K562 (cell line): ENCODE measurements at places on chromosomes 16 and 17.
A peak's percentile ranks its signal among the peaks of the same experiment; 100 is the strongest.

DNA sequence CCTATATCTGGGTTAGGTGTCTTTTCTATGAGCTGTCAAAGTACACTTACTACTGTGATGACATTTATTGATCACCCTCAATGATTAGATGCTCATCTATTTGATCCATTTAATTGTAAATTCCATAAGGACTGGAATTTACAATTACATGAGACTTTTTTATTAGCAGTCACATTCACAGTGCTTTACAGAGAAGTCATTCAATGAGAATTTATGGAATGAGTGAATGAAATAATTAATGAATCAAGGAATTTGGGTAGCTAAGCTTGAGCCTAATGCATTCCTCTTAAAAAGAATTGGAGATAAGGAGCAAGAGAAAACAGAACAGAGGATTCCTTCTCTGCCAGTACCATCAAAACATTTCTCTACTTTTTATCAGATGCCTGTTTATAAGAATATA lies 1437.5 kb upstream of the CDH8 start:
- no peak for DNase-seq

GRCh38 chr16:84199097-84199496 lies 8.1 kb downstream of the ADAD2 start:
- DNase-seq: no peak

DNA sequence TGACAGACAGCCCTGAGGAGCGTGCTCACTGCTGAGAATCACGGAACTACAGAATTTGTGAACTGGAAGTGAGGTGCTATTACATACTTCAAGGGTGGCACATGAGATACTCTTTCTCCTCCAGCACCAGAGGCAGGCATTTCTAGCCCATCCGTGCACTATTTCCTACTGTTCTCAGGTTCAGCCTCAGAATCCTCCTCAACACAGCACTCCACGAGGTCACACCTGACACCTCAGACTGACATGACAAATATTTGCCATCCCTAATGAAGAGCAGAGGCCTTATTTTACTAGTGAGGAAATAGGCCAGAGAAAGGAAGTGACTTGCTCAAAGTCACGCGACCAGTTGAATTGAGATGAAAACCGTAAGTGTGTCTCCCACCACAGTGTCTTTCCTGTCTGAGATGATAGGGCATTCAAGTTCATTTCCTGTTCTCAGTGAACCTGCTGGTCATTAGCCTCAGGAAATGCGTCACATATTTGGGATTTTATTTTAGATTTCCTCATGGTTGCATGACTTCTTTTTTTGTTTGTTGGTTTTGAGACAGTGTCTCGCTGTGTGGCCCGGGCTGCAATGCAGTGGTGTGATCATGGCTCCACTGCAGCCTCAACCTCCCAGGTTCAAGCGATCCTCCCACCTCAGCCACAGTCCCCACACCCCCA lies 23.6 kb downstream of the SEZ6 start:
- DNase-seq: no peak

DNA sequence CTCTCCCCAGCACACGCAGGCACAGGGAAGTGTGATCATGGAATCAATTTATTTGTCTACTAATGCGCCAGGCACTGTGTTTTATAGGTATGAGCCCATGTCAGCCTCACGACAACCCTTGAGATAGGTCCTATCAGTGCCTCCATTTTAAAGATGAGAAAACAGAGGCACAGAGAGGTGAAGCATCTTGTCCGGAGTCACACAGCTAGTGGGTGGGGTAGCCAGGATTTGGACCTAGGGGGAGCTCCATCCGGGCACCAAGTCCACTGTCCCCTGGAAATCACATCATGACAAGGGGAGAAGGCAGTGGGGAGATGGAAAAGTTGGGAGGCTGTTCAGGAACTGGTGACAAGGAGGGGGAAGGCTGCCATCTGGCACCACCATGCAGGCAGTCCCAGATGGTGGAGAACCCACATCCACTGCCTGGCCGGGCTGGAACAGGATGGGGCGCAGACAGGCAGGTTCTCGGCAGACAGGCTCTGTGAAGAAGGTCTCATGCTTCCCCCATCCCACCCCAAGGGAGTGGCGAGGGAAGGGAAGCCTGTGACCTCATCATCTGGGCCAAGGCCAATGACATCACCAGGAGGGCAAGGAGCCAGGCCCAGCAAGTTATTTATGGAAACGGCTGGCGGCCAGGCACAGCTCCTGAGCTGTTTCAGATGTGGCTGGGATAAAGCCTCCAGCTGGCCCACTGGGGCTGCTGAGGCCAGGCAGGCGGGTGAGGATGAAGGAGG lies 126.0 kb upstream of the SDK2 start:
- no peak for DNase-seq

GRCh38 chr17:76208120-76208519 lies 32.2 kb downstream of the RNF157 start:
- no peak for DNase-seq

GRCh38 chr16:71246309-71246708 lies 15.8 kb upstream of the HYDIN start:
- DNase-seq: no peak

- DNase-seq: peak; percentile 41
Observed at GRCh38 chr17:15171167-15172047, 93.7 kb downstream of the PMP22 start.

GRCh38 chr17:67602974-67603373 lies 114.8 kb upstream of the NOL11 start:
- DNase-seq: no peak

DNA sequence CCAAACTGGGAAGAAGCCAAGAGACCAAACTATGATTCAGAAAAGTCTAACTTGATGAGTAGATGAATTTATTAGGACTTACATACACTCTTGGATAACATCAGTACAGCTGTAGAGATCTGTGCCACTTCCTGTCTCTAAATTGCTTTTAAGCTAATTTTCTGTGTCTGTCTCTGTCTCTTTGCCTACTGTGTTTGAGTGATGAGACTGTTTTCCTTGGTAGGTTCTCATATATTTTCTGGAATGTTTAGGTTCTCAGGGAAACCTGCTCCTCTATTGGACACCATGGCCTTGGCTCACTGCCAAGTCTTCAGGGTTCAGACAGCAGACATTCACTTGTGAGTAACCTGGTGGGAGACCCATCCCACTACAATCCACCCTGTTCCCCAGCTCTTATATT lies 103.5 kb upstream of the KIF2B start:
- no peak for DNase-seq

DNA sequence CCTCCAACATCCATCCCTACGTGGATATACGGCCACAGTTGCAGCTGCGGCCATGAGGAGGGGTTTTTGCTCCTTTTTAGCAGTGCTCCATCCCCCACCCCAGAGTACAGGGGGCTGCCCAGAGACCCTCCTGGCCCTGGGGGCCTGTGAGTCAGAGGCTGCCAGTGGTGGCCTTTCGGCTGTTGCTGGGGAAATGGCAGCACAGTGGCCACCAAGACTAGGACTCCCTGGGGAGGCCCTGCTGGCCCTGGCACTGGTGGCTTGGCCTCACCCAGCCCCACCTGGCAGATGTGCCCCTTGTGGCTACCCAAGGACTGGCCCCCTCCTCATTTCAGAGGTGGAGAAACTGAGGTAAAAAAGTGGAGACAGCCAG lies 29.1 kb downstream of the RAI1 start:
- no peak for DNase-seq

GRCh38 chr16:85149776-85150175 lies 37.5 kb upstream of the CIBAR2 start:
- no peak for DNase-seq

- no peak for DNase-seq
Observed at GRCh38 chr16:56652600-56652999, 914 bp downstream of the MT1B start.

DNA sequence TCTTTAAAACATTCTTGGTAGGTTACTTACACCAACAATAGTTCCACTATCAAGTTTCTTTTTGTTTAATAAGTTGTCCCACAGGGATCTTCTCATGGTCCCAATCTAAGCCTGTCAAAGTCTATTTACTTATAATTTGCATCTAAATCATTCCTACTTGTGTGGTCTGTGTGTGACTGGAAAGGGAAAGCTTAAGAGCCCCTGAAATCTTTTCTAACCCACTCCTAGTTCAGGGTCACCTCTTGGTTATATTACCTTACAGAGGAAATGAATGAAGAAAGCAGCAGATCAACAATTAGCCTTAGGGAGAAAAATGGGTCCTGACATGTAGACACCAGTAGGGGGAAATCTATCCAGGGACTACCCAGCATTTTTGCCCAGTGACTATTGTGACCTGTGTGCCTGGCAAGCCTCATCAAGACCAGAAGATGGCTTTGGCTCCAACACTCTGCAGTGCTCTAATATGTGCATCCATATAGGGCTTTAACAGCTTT lies 110.4 kb upstream of the HAS3 start:
- no peak for DNase-seq

DNA sequence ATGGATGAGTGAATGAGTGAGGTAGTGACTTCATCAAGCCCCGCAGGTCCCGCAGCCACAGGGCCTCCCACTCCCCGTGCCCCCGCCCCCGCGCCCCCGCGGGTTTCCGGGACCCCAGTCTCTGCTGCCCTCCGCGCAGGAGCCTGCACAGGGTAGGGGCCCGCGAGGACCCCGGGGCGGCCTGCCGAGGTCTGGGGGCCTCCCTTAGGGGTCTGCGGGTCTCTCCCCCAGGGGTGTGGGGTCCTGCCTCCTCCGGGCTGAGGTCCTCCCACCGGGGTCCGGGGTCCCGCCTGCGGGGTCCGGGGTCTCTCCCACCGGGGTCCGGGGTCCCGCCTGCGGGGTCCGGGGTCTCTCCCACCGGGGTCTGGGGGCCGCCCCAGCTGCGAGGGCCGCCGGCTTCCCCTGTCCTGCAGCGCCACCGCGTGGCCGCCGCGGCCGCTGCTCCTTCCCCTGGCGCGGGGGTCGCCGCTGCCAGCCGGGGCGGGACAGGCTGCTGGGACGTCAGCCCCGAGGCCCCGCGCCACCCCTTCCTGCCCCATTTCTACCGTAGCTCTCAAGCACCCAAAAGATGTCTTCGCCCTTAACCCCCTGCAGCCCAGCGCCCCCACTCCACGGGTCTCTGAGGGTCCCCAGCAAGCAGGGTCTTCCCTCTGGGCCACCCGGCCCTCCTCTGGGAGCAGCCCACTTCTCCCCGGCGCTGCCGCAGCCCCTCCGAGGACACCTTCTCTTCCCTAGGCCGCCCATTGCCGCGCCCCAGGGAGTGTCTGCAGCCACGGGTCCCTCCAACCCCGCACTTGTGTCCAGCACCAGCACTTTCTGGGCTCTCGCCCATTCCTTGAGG lies 10.4 kb upstream of the CHMP6 start:
- DNase-seq: no peak

GRCh38 chr17:19771971-19772630 lies 24.0 kb upstream of the ALDH3A1 start:
- DNase-seq: no peak

- DNase-seq: no peak
Observed at GRCh38 chr17:74635418-74635817, 11.9 kb upstream of the CD300E start.

DNA sequence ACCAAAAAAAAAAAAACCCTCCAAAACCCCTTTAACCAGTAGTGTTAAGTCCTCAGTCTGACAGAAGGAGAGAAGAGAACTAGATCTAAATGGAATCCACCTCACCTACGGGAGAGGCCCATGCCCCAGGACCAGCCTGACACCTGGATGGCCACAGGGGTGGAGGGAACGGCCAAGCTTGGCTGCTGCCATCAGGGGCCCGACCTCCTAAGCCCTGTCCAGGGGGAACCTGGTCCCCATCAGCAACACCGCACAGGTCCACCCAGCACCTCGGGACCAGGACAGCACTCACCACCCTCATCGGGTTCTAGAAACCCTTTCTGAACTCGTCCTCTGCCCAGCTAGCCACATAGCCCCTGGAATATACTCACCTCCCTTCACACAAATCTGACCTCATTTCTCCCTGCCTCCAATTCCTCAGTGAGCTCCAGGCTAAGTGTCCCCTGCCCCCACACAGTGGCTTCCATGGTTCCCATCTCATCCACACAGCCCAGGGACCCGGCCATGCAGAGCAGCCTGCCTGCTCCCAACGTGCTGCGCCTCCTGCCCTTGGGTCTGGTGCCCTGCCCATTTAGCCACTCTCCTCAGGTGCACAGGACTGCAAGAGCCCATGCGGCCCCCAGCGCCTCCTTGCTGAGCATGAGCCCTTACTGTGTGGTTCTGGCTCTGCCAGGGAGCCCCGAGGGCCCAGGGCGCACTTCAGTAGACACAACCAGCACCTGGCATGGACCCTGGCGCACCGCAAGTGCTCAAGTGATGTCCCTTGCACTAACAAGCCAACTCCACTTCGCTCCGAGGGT lies 18.3 kb upstream of the CYTH1 start:
- DNase-seq: no peak

GRCh38 chr16:85552980-85553435 lies 60.1 kb upstream of the GSE1 start:
- no peak for DNase-seq

DNA sequence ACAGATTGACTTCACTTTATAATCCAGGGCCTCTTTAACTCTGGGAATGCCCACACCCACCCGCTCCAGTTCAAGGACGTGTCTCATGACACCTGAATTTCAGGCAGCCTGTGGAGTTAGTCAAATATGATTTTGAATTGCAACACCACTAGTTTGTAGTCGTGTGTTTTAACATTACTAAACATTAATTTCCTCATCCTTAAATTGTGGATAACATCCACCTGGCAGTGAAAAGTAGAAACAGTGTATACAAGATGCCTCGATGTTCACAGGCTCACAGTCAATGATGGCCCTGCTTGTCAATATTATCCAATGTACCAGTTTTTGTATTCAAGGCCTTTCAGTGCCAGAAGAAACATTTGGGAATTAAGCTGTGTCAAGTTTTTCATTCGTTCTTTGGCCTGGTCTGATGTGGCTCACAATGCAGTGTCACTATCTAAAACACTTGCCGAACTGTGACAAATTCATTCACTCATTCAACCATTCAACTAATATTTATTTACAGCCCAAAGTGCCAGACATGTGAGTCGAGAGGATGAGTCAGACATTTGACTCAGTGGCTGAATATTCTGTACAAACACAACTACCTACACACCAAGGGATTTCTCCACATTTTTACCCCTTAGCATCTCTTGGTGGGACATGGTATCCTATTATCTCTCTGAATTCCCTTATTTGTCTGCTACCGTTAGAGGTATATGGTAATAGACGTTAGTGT lies 1.4 kb downstream of the MEIOB start:
- no peak for DNase-seq

DNA sequence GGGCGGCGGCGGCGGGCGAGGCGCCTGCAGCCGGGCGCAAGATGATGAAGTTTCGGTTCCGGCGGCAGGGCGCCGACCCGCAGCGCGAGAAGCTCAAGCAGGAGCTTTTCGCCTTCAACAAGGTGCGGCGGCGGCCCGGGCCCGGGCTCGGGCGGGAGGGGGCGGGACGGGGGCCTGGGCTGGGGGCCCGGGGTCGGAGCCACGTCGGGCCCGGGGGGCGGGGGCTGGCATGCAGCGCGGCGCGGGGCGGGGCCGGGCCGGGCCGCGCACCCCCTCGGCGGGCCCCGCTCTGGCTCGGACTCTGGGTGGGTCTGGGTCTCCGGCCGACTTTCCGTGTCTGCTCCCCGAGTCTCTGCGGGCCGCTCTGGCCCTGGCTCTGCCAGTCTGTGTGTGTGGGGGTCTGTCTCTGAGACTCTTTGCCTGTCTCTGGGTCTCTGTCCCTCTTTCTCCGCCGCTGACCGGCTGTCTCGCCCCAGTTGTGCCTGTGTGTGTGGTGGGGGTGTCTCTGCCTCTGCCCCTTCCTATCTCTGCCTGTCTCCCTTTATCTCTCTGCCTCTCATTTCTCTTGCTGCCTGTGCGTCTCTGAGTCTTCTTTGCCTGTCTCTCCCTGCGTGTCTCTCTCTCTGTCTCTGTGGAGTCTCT lies 328 bp downstream of the LLGL1 start:
- peak; percentile 32 for DNase-seq
